ENCODE measurements at places on chromosomes 1 and 21.

DNA sequence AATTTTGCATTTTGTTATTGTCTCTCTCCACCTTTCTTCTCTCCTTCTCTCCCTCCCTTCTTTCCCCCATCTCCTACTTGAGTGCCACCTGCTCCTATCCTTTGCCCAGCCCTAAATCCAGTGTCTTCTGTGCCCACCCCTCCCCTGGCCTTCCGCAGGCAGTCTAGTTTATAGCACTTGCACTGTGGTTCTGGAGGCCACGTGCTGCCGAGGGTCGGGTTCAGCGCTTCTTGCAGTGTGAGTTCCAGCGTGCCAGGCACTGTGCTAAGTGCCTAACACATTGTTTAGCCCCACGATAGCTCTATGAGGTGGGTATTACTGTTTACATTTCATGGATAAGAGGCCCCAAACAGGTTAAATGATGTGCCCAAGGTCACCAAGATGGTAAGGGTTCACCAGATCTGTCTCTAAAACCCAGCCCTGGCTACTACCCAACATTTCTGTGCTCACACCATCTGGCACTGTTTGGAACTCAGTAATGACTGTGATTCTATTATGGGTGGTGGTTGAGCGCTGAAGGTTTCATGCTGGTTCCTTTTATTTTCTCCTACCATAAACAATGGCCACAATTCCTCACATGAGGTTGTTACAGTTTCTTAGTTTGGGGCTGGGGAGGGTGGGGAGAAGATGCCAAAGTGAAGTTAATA is 14.1 kb upstream of the ATP1A4 start:
- peak; percentile 4 for DNase-seq
- no peaks in the 10 kb centered on the region for H3K36me3 ChIP-seq
- peaks cover 8% of the 10 kb centered on the region for H3K27me3 ChIP-seq
- H3K27ac ChIP-seq = no peak overlapping the region

DNA sequence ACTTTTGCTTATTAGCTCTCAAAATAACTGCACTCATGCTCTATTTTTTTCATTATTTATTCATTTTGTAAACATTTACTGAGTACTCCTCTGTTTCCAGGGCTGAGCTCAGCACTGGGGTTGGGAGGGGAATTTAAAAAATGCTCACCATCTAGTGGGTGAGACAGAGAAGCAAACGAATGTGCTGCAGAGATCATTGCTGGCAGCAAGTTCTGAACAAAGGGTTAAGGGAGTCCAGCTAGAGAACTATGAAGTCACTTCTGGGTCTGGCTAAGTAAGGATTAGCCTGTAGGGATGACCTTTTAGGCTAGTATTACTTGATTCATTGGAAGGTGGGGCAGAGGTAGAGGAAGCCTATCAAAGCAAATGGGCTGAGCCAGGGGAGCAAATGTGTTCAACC is 99.1 kb upstream of the ZNF644 start:
- H3K36me3 ChIP-seq = no peaks in the 10 kb centered on the region
- H3K4me1 ChIP-seq = peaks cover 6% of the 10 kb centered on the region
- H3K27ac ChIP-seq = no peak overlapping the region
- no peak overlapping the region for H3K4me3 ChIP-seq
- no peak for DNase-seq

DNA sequence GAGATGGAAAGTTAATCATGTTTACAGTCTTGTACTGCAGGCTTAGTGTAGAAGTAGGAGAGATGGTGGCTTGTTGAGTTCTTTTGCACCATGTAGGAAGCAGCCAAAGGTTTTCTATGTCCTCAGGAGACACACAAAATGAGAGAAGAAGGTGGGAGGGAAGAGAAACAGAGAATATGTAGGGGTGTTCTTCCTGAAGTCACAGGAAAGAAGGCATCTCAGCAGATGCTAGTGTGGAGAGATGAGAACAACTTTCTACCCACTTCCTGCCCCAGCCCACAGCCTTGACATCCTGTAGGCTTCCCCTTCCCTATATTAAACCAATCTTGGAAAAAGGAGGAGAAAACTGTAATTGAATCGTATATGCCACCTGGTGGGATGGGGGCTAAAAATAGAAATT is 217.0 kb downstream of the S1PR1 start:
- no peaks in the 10 kb centered on the region for H3K27me3 ChIP-seq
- no peaks in the 10 kb centered on the region for H3K36me3 ChIP-seq

- H3K27me3 ChIP-seq = peaks cover 55% of the 10 kb centered on the region
- H3K36me3 ChIP-seq = no peaks in the 10 kb centered on the region
- H3K4me3 ChIP-seq = peak overlapping the region; percentile 84
- H3K4me1 ChIP-seq = peaks cover 5% of the 10 kb centered on the region
- DNase-seq = peak; percentile 71
- H3K27ac ChIP-seq = peak overlapping the region; percentile 77
Observed at GRCh38 chr1:83999316-83999819, 436 bp upstream of the TTLL7 start.

DNA sequence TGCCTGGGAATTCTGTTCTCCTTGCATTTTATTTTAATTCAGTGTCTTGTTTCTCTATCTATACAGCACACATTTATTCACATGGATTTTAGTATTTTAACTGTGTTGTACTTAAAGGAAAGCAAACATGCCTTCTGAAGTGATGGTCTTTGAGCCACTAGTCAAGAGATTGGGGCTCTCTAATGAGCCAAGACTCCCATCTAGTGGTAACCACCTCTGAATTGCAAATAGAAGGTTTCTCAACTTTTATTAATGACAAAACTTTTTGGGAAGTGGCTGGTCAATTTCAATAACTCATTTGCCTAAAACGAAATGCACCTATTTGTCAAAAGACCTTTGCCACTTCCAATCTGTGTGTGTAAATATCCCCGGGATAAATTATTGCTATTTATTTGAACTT is 199.6 kb downstream of the LTN1 start:
- no peak overlapping the region for H3K27ac ChIP-seq
- no peaks in the 10 kb centered on the region for H3K36me3 ChIP-seq
- no peaks in the 10 kb centered on the region for H3K4me1 ChIP-seq
- no peak overlapping the region for H3K4me3 ChIP-seq
- no peak for DNase-seq

GRCh38 chr1:163876546-163876945 is 554.8 kb downstream of the NUF2 start:
- no peak overlapping the region for H3K4me3 ChIP-seq
- DNase-seq = no peak
- no peak overlapping the region for H3K27ac ChIP-seq
- no peaks in the 10 kb centered on the region for H3K4me1 ChIP-seq

GRCh38 chr1:90534116-90534515 is 183.0 kb downstream of the BARHL2 start:
- H3K4me3 ChIP-seq = no peak overlapping the region
- DNase-seq = no peak
- H3K4me1 ChIP-seq = no peaks in the 10 kb centered on the region
- H3K27ac ChIP-seq = no peak overlapping the region

GRCh38 chr1:224212618-224213061 is 29.6 kb downstream of the DEGS1 start:
- peaks cover 8% of the 10 kb centered on the region for H3K4me1 ChIP-seq
- H3K4me3 ChIP-seq = no peak overlapping the region
- no peak for DNase-seq
- no peak overlapping the region for H3K27ac ChIP-seq
- no peaks in the 10 kb centered on the region for H3K27me3 ChIP-seq
- H3K36me3 ChIP-seq = no peaks in the 10 kb centered on the region
